Activated naive CD8-positive, alpha-beta T cell treated with anti-CD3 and anti-CD28 coated beads for 36 hours (primary cell): ENCODE measurements at places on chromosomes 6 and 20. TPM values are rescaled to one million over a fixed set of nuclear protein-coding genes. Genes with fewer than 3 reads are reported as not detected.

The PROKR2 gene
- not detected for total RNA-seq

The ABHD16B gene
- total RNA-seq, result not detected

DNA sequence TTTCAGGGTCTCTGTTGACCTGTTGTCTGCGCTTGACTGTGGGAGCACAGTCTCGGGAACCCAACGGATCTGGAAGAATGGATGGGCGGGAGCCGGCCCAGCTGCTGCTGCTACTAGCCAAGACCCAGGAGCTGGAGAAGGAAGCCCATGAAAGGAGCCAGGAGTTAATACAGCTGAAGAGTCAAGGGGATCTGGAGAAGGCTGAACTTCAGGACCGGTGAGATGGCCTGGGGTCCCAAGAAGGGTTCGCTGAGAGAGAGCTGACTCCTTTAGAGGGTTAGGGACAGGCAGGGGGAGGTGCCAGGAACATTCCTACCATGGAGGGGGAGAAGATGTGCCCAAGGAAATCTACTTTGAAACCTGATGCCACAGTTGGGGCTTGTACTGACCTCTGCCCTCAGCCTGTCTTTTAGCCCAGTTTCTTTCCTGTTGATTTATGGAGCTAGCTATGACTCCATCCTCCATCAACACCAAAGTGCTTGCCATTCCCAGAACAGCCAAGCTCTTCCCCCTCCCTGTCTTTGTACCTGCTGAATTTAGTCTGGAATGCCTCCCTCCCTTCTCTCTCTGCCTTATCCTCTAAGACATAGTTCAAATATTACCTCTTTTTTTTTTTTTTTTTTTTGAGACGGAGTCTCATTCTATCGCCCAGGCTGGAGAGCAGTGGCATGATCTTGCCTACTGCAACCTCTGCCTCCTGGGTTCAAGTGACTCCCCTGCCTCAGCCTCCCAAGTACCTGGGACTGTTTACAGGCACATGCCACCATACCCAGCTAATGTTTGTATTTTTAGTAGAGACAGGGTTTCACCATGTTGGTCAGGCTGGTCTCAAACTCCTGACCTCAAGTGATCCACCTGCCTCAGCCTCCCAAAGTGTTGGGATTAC, 12.2 kb downstream of the CEP250 start:
- DNase-seq, result no peak

DNA sequence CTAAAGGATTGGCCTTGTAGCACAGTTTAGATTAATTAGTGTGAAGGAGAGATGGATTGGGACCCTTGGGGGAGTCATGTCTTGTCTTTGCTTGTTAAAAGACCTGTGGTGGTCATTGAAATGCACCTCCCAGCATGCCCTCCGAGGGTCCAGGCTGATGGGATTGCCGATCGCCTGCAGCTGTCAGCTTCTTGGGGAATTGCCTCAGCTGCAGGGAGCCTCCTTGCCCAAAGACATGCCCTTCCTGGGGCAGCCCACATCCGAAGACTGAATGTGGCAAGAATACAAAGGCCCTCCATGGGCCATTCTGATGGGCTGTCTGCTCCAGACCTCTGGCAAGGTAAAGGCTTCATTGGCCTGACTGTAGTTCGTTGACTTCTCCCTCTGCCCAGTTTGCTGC, 150.7 kb downstream of the FARS2 start:
- DNase-seq, result no peak

- no peak for DNase-seq
Measured at GRCh38 chr6:44180406-44180805, 21.8 kb downstream of the CAPN11 start.
